ENCODE measurements at places on chromosomes 5 and 9. TPM values are rescaled to one million over a fixed set of nuclear protein-coding genes. Genes with fewer than 3 reads are reported as not detected.

GRCh38 chr9:80690349-80690939 lies 998.9 kb downstream of the TLE1 start:
- no peaks in the 10 kb centered on the region for H3K4me1 ChIP-seq
- no peaks in the 10 kb centered on the region for H3K27me3 ChIP-seq
- no peaks in the 10 kb centered on the region for H3K36me3 ChIP-seq
- DNase-seq: no peak
- H3K27ac ChIP-seq: peak overlapping the region; percentile 50

- H3K27ac ChIP-seq: no peak overlapping the region
- no peak for DNase-seq
- H3K36me3 ChIP-seq: no peaks in the 10 kb centered on the region
Measured at GRCh38 chr5:78738693-78739300, 90.2 kb upstream of the LHFPL2 start.

DNA sequence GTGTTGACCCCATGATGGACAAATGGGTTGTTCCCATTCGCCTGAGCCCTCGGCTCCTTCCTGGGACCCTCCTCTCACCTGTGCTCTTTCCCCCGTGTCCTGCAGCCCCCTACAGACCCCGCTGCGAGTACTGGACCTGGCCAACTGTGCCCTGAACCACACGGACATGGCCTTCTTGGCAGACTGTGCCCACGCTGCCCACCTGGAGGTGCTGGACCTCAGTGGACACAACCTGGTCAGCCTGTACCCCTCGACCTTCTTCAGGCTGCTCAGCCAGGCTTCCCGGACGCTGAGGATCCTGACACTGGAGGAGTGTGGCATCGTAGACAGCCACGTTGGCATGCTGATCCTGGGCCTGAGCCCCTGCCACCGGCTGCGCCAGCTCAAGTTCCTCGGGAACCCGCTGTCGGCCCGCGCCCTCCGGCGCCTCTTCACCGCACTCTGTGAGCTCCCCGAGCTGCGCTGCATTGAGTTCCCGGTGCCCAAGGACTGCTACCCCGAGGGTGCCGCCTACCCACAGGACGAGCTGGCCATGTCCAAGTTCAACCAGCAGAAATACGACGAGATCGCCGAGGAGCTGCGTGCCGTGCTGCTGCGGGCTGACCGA lies 3.4 kb downstream of the LRRC14B start:
- peaks cover 55% of the 10 kb centered on the region for H3K4me1 ChIP-seq
- peak overlapping the region; percentile 95 for H3K27ac ChIP-seq
- H3K4me3 ChIP-seq: peak overlapping the region; percentile 41
- peaks cover 7% of the 10 kb centered on the region for H3K27me3 ChIP-seq

HSD17B3 gene
- total RNA-seq: 1.4 TPM

EQTN gene
- not detected for total RNA-seq

- H3K27me3 ChIP-seq: peaks cover 6% of the 10 kb centered on the region
- no peaks in the 10 kb centered on the region for H3K36me3 ChIP-seq
- DNase-seq: no peak
- no peaks in the 10 kb centered on the region for H3K4me1 ChIP-seq
- no peak overlapping the region for H3K27ac ChIP-seq
- no peak overlapping the region for H3K4me3 ChIP-seq
Measured at GRCh38 chr5:43256261-43256966, 56.8 kb downstream of the HMGCS1 start.

DNA sequence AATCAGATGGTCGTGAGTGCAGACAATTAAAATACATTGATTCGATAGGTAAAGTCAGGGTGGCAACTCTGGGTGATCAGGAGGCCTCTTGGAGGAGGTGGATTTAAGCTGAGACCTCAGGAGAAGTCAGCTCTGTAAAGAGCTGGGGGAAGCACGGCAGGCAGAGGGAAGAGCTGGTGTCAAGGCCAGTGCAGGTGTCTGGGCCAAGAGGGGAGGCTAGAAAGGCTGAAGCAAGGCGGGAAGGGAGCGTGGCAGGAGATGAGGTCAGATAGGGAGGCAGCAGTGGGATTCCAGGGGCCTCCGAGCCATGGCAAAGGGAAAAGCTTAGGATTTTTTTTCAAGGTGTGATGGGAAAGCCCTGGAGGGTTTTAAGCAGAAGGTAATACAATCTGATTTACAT lies 178.7 kb downstream of the FSTL4 start:
- DNase-seq: no peak
- H3K27ac ChIP-seq: no peak overlapping the region
- H3K4me3 ChIP-seq: no peak overlapping the region
- peaks cover 15% of the 10 kb centered on the region for H3K27me3 ChIP-seq

DNA sequence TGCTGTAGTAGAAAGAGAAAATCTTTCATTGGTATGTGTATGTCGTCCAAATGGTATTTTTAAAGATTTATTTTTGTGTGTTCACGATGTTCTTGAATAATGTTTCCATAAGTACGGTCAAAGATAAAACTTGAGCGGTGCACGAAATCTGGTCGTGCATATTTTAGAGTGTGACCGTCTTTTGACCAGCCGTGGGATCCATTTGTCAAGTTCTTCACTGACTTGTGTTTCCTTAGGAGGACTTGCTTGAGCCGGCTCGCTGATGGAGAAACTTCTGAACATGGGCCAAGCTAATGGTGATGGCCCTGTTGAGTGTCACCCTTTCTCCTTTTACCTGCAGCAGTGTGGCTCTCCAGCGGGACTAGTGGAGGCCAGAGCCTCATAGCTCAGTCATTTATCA lies 11.1 kb upstream of the STC2 start:
- no peak for DNase-seq
- H3K27me3 ChIP-seq: no peaks in the 10 kb centered on the region
- H3K4me1 ChIP-seq: no peaks in the 10 kb centered on the region
- no peak overlapping the region for H3K4me3 ChIP-seq
- H3K27ac ChIP-seq: no peak overlapping the region
- no peaks in the 10 kb centered on the region for H3K36me3 ChIP-seq

GPR150 gene
- 0.14 TPM for total RNA-seq
